ENCODE measurements at places on chromosomes 2 and 18.
A peak's percentile ranks its signal among the peaks of the same experiment; 100 is the strongest.

- no peak for DNase-seq
Observed at GRCh38 chr18:8949206-8949605, 153.3 kb upstream of the NDUFV2 start.

DNA sequence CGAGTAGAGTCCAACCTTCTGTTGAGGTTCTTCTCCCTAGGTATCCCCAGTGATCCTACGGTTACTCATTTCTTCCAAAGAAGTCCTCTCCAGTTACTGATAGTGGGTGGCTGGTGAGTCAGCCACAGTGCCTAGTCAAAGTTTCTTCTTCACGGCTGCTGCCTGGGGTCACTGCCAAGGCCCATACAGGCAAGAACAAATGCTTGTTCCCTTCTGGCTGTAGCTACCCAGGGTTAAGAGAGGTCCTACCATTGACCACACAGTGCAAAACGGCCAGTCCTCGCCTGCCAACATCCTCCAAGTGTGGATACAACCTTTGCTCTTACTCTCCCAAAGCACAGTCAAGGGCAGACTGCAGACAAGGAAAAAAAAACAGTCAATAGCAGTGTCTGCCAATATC, 2.9 kb upstream of the PTPN4 start:
- DNase-seq: no peak

DNA sequence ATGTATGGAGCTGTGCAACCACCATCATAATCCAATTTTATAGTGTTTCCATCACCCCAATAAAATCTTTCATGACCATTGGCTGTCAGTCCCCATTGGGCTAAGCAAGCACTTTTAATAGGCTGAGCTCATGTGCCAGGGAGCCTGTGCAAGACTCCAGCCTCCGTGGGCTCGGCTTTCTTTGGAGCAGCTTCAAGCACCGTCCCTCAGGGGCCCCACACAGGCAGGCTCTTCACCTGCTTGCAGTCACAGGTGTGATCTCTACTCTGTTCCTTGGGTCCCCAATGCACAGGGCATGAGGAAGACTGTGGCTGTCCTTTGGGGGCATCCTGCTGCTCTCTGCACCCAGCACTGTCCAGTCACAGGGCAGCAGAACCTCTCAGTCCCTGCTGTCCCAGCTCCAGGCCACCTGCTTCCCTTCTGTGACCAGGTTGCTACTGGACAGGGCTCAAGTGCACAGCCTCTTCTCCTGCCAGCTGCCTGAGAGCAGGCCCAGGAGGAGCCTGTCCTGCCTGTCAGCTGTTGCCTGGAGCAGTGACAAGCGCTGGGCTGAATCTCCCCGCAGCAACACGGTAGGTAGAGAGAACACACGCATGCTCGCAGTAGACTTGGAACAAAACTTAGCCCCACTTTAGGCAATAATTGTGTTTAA, 40.7 kb upstream of the TMEM131 start:
- no peak for DNase-seq

GRCh38 chr2:100814453-100814852, 5.5 kb upstream of the NPAS2 start:
- DNase-seq: no peak

DNA sequence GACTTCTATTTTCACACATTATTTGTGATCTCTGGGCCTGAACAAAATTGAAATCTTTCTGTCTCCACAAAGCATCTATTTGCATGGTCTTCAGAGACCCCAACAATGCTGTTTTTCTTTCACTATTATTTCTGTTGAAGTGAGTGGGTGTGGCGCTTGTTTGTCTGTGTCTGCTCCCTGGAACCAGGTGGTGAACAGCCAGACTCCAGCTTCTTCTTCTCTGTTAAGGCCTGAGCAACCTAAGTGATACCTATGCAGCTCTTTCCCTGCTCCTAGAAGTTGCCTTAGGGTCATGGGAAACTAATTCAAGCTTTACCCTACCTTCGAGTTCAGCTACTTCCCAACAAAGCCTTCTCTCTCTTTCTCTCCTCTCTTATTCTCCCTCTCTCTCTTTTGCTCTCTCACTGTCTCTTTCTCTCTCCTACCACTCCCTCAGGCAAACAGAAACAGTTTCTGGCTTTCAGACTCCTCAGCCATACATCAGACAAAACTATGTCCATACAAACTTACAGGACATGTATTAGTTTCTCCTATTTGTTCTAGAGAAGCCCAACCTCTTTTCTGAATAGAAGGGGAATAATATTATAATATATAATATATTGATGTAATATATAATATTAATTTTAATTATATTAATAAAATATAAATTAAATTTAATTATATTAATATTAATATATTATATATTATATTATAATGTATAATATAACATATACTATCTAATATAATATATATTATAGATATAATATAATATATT, 552.5 kb downstream of the DSC3 start:
- no peak for DNase-seq

DNA sequence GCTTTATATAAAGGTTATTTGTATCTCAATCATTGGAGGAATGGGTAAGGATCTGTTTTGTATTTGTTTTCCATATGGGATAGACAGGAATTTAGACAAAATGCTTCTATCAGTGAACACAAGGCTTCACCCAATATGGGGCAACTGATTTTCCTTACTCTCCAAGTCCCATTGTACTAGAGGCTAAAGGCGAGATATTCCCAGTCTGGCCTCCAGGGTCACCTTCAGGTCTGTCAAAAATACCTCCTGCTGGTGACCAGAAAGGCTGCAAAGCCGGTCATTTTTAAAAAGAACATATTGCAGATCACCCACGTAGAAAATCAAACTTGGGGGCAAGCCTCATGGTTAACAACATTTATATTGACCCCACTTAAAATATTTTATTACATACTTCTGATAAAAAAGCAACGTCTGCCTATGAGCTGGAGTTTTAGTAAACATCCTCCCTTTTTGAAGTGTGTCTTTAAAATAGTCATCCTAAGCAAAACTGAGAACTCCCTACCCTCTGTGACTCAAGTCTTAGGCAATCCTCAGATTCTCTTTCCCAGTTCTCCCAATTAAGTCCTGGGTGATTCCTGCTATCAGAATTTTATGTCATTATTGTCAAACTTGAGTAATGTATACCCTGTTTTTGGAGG, 276.6 kb downstream of the MREG start:
- peak; percentile 27 for DNase-seq

DNA sequence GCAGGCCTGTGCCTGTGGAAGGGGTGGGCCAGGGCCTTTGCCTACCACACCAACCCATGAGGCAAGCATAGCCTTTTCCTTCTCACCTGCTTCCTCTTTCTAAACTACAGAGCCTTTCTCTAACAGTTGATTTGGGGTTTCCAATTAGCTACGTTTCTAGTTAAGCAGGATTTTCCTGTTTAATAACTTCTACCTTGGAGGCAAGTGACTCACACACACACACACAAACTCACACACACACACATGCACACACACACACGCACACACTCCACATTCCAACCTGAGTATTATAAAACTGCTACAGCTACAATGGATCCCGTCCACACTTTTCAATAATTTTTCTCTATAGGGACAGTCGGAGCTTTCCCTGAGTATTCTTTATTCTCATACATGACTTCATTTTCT, 84.9 kb downstream of the SOX11 start:
- peak; percentile 4 for DNase-seq

- no peak for DNase-seq
Observed at GRCh38 chr2:237603049-237603717, 12.6 kb upstream of the RAB17 start.

DNA sequence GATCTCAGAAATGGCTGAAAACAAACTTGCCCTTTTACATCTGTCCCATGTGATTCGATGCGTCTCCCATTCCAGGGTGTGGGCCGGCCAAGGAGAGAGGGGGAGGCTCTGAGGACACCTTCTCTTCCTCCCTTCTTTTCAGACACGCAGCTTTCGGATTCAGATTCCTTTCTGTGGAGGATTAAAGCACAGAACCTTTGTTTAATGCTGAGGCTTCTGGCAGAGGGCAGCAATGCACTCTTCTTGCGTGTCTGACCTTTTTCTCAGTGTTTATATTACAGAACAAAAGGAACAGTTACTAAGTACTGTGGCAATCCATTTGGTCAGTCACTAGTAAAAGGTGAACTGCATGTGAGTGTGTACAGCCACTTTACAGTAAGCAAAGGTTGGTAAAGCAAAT, 268.9 kb upstream of the CCDC68 start:
- DNase-seq: peak; percentile 24

DNA sequence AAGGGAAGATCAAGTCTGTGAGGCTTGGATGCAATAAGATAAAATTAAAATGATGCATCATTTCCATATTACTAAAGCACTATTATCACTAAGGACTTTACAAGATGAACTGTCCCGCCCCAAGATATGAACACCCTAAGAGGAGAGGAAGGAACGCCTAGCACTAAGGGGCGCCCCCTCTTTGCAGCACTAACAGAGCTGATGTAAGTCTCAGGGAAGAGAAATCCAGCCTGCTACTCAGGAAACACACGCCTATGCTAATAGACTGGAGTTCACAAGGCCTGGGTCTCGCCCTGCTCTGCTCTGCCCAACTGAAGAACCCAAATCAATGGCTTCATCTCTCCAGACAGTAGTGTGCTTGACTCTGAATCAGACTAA, 6.1 kb downstream of the INO80C start:
- DNase-seq: no peak

DNA sequence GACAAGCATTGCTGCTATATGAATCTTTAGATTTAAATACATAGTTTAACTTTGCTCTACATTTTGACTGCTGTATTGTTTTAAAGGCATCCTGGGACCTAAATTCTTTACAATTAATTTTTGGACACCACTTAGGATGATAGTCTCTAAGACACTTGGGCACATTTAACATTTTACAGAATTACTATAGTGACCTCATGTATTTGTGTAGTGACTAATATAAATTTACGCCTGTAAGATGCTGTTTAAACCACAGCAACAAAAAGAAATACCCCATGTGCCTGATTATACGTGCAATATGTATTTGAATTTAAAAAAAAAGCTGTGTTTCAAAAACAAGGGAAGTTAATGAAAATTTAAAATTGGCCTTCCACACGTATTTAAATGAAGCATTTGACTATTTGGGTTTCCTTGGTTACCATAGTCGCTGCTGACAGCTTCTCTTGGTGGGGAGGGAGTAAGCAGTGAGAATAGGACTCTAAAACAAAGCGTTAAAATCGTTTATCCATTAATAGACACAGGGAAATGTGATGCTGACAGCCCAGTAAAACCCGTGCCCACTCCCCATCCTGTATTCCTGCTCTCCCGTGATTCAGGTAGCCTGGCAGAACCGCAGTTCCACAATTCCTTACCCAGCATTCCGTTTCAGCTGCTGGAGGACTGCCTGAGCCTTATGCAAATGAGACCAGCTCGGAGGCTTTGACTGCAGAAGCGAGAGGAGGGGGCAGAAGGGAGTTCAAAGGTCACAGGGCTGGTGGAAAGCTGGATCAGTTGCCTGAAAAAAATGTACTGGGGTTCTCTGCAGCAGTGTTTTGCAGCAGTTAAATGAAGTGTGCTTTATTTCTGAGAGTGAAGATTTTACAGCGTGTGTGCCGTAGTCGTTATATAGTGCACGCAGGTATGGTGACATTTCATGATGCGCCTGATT, 104.3 kb downstream of the CSRNP3 start:
- peak; percentile 10 for DNase-seq

DNA sequence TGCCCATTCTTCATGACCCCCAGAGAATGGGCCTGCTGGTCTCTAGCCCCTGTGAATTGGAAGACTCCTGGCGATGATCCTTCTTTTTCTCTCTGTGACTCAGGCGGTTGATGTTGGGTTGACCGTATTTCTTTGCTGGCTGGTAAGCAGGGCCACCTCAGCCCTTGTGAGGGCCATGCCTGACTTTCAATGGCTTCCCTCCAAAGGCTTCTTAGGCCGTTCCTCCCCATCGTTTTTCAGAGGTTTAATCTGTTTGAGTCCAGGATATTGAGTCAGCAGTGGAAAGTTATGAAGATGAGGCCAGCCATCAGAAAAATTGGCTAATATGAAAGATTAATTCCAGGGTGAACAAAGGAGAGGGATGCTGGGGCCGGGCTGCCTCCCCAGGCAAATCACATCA, 13.6 kb downstream of the HPCAL1 start:
- no peak for DNase-seq

DNA sequence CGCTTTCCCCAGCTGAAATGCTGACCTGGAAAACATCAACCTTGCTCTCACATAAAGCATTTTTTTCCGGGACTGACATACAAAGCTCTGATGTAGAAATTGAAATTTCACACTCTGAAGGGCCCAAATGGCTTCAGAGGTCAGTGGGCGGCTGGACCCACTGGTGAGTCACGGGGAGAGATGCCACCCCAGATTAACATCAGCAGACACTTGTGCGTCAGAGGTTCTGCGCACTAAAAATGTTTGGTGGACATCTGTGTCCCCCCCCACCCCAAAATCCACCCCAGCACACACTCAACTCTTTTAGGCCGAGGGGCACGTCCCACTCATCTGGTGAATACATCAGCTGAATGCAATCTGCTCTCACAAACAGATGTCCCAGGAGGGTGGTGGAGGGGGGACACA, 208.9 kb downstream of the ASB1 start:
- no peak for DNase-seq

DNA sequence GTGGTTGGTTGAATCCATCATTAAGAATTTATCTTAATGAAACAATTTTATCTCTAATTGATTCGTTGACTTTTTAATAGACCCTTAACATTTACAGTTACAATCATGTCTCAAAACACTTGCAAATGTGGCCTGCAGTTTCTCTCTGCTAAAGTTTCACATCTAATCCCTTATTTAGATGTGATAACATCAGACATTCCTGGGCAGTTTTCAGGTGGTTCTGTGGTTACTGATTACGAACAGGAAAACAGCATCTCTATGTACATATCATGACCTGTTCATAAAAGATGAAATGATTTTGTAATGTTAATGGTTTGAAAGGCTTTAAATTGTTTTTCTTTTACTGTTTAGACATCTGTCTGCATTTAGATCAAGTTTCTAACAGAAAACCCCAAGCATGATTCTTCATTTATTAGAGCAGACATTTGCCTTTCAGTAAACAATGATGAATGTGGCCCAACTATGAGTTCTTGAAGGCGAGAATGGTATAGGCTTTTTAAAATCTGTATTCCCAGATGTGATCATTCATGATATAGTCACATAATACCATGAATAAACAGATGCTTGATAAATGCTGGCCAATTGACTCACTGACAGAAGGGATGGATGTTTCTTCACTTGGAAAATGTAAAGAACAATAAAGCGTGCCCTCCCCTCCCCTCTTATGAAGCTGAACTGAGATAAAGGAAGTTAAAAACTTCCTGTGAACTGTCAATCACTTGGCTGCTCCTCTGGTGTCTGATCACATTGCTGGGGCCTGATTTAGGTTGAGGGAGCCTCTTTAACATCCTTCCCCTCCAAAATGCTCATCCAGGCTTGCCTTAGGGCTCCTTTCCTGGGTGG, 3.5 kb downstream of the CAPN14 start:
- DNase-seq: no peak

- no peak for DNase-seq
Observed at GRCh38 chr18:2400701-2401196, 170.6 kb downstream of the METTL4 start.

All from T47D (cell line).